Caki2 (cell line): ENCODE measurements at places on chromosomes 3 and 15. TPM values are rescaled to one million over a fixed set of nuclear protein-coding genes. Genes with fewer than 3 reads are reported as not detected.

CLDN16 gene
- 15.8 and 17.8 TPM in 2 replicates for total RNA-seq

CD80 gene
- not detected in 2 replicates for total RNA-seq

GP9 gene
- total RNA-seq = not detected in 2 replicates

STAC gene
- 8.7 and 13.3 TPM in 2 replicates for total RNA-seq

CFAP100 gene
- total RNA-seq = not detected in 2 replicates

DISP2 gene
- under 0.01 TPM in 1 of 2 replicates, not detected in the other for total RNA-seq
